Immature natural killer cell (primary cell): ENCODE measurements at places on chromosomes 2 and 18. TPM values are rescaled to one million over a fixed set of nuclear protein-coding genes. Genes with fewer than 3 reads are reported as not detected.
A peak's percentile ranks its signal among the peaks of the same experiment; 100 is the strongest.

Gene SPDYA
- polyA plus RNA-seq = not detected

Gene CACNB4
- polyA plus RNA-seq = not detected

Gene ST6GAL2
- not detected for polyA plus RNA-seq

Gene NEB
- polyA plus RNA-seq = not detected

Gene CAPN14
- polyA plus RNA-seq = not detected

Gene LOXHD1
- 0.07 TPM for polyA plus RNA-seq

- DNase-seq = no peak
- peaks cover 1% of the 10 kb centered on the region for H3K27me3 ChIP-seq
- no peaks in the 10 kb centered on the region for H3K4me1 ChIP-seq
- no peak overlapping the region for H3K27ac ChIP-seq
Observed at GRCh38 chr18:71020342-71021029, 731.6 kb downstream of the SOCS6 start.

GRCh38 chr2:183530333-183530901 is 406.2 kb downstream of the NUP35 start:
- H3K4me3 ChIP-seq = no peak overlapping the region
- no peaks in the 10 kb centered on the region for H3K4me1 ChIP-seq
- no peaks in the 10 kb centered on the region for H3K36me3 ChIP-seq
- H3K27me3 ChIP-seq = peaks cover 6% of the 10 kb centered on the region

GRCh38 chr2:10481055-10481665 is 33.0 kb upstream of the ODC1 start:
- H3K4me1 ChIP-seq = peaks cover 15% of the 10 kb centered on the region
- H3K27me3 ChIP-seq = peaks cover 7% of the 10 kb centered on the region
- no peak overlapping the region for H3K4me3 ChIP-seq

DNA sequence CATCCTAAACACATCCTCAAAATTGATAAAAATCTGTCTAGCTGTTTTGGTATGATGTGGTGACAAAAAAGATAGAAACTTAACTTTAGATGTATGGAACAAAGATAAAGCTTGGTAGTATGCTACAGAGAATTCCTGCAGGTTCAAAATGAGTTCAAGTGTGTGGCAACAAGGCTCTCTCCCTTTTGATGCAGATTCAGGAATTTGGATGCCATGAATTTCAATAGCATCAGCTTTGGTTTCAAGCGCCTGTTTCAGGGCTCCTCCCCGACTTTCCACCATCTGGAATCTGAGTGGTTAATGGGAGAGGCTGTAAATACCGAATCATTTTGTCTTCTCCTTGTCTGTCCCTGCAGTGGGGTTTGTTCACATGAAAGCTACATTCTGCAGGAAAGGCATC is 180.6 kb downstream of the MTX2 start:
- H3K27me3 ChIP-seq = peaks cover 6% of the 10 kb centered on the region
- no peak overlapping the region for H3K4me3 ChIP-seq
- H3K27ac ChIP-seq = no peak overlapping the region

DNA sequence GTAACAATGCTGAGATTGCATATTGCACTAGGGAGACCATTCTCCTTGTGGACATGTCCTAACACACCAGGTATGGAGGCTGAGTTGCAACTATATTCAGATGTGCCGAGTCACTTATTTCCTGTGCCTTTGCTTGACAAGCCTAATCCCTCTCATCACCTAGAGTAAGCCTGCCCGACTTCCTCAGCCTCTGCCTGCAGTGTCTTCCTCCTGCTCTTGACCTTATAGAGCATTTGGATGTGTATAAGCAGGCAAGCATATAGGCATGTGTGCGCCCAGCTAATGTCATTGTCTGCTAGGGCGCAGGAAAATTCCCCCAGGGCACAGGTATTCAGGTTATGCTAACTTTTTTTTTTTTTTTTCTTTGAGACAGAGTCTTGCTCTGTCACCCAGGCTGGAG is 316.9 kb downstream of the CDH2 start:
- no peak overlapping the region for H3K4me3 ChIP-seq
- peaks cover 9% of the 10 kb centered on the region for H3K4me1 ChIP-seq
- peaks cover 2% of the 10 kb centered on the region for H3K27me3 ChIP-seq
- no peak for DNase-seq

GRCh38 chr18:9716780-9717563 is 8.9 kb downstream of the RAB31 start:
- H3K27ac ChIP-seq = no peak overlapping the region
- peaks cover 18% of the 10 kb centered on the region for H3K27me3 ChIP-seq
- no peaks in the 10 kb centered on the region for H3K36me3 ChIP-seq
- H3K4me1 ChIP-seq = peaks cover 7% of the 10 kb centered on the region
- no peak for DNase-seq

DNA sequence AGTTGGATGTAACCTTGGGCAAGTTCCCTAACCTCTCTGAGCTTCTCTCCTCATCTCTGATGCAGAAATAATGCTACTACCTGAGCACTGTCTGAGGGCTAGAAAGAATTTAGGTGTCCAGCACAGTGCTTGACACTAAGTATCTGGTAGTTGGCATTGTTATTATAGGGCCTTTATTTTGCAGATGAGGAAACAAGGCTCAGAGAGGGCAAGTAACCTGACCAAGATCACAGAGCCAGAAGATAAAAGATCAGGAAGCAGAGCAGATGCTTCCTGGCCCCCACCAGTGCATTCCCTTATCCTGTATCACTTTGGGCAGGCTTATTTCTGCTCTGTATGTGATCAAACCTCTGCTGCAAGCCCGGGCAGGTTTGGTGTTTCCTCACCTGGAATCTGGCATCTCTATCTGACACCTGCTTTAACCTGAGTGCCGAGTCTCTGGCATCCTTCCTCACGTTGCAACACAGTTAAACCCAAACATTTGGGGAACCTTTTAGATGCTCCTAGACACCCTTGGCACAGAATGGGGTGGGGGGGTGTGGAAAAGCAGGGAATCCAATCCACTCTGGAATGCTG is 69.9 kb downstream of the PLB1 start:
- peaks cover 2% of the 10 kb centered on the region for H3K27me3 ChIP-seq
- no peak for DNase-seq
- H3K4me1 ChIP-seq = peaks cover 22% of the 10 kb centered on the region
- H3K36me3 ChIP-seq = no peaks in the 10 kb centered on the region
- peak overlapping the region; percentile 84 for H3K27ac ChIP-seq

- peaks cover 4% of the 10 kb centered on the region for H3K27me3 ChIP-seq
- DNase-seq = no peak
- H3K36me3 ChIP-seq = peaks cover 24% of the 10 kb centered on the region
- H3K4me1 ChIP-seq = no peaks in the 10 kb centered on the region
Observed at GRCh38 chr2:182784777-182785176, 68.7 kb downstream of the DNAJC10 start.

- no peak for DNase-seq
- H3K27me3 ChIP-seq = no peaks in the 10 kb centered on the region
- H3K4me3 ChIP-seq = no peak overlapping the region
- H3K36me3 ChIP-seq = no peaks in the 10 kb centered on the region
- peaks cover 2% of the 10 kb centered on the region for H3K4me1 ChIP-seq
Observed at GRCh38 chr18:74715306-74715705, 117.6 kb downstream of the ZNF407 start.

DNA sequence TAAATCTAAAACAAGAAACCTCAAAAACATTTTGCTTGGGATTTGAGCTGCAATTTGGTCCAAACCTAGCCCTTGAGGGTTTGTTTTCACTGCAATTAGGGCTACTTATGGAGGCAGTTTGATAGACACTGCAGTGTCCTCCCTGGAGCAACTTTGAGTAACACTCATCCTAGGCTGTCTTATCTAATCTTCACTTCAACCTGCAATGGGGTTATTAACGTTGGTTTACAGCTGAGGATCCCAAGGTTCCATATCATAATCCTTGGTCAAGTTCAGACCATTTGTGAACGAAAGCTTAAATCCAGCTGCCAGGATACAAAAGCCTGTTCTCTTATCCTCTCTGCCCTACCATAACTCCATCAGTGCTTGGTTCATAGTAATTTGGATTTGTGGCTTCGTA is 2.5 kb downstream of the ANXA4 start:
- no peaks in the 10 kb centered on the region for H3K36me3 ChIP-seq
- peaks cover 5% of the 10 kb centered on the region for H3K27me3 ChIP-seq

GRCh38 chr2:28612131-28612812 is 116.4 kb downstream of the PLB1 start:
- no peaks in the 10 kb centered on the region for H3K4me1 ChIP-seq
- H3K36me3 ChIP-seq = no peaks in the 10 kb centered on the region
- H3K27ac ChIP-seq = peak overlapping the region; percentile 43

DNA sequence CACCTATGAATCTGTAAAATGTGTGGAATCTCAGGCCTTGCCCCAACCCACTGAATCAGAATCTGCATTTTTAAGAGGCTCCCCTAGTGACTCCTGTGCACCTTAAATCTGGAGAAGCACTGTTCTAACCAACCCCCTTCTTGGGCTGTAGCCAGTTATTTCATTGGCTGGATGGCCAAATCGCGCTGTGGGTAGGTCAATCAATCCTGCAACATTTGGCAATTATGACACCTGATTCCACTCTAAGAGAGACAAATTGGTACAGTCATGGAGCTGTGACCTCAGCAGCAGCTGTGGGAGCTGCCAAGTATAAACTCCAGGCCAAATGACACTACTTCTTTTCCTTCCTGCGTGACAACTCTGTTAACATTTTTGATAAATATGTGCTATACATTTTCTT is 208.7 kb downstream of the CLIP4 start:
- peak overlapping the region; percentile 37 for H3K27ac ChIP-seq
- H3K4me3 ChIP-seq = no peak overlapping the region
- H3K27me3 ChIP-seq = peaks cover 5% of the 10 kb centered on the region
- no peak for DNase-seq
- peaks cover 27% of the 10 kb centered on the region for H3K4me1 ChIP-seq

DNA sequence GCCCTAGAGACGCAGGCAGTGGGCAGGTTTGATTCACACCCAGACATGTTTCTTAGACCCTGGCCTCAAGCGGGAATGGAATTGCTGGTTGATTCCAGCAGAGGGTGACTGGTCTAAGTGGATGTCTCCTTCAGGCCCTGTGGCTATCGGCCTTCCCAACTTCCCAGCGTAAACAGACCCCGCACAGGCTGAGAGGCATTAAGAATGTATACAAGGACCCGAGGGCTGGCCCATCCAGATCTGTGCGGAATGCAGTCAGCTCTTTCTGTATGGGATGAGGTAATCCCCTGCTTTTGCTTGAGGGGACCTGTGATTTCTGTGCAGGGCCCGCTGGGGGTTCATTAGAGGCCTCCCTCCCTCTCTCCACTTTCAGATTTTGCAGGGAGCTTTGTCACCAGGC is 6.5 kb downstream of the ACKR3 start:
- DNase-seq = no peak
- no peak overlapping the region for H3K4me3 ChIP-seq
- no peak overlapping the region for H3K27ac ChIP-seq
- H3K4me1 ChIP-seq = peaks cover 35% of the 10 kb centered on the region

GRCh38 chr18:75896865-75897264 is 469.4 kb upstream of the SMIM21 start:
- no peak for DNase-seq
- no peaks in the 10 kb centered on the region for H3K4me1 ChIP-seq
- no peaks in the 10 kb centered on the region for H3K27me3 ChIP-seq

DNA sequence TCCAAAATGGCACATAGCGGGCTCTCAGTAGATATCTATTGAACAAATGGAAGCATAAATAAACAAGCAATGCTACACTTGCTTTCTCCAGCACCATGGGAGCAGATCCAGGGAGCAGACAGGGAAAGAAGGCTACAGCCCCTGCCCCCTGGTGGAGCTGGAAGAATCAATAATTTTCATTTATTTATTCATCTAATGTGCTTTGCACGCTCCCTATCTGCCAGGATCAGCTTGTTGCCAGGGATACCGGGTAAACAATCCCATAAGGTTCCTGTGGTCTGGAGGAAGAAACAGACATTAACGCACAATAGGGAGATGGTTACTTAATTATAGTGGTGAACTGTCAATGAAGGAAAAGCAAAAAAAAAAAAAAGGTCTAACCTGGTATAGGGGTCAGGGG is 40.1 kb upstream of the CLASP1 start:
- no peak overlapping the region for H3K27ac ChIP-seq
- peaks cover 4% of the 10 kb centered on the region for H3K36me3 ChIP-seq

DNA sequence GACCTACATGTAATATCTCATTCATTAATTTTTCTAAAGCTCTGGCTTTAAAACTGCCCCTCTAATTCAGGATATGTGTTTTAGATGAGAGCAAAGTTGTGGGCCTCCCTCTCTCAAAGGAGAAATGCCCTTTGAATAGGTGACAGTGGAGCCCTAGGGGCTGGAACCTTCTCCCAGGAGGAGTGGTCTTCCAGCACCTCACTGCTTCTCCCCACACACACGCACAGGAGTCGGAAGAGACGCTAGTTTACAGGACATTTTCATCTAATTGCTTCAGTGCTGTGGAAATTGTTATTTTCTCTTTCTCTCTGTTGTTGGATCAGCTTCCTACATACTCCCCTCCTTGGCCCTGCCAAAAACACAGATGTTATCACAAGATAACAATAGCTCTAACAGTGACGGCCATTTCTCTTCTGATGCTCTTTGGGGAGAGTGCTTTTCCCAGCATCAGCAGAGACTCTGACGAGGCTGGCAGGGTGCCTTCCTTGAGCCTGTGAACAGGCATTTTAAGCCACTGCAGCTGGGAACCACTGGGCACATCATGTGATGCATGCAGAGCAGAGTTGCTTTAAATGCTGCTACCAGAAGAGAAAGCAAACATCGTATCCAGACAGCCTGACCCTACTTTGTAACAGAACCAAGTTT is 209.4 kb upstream of the SP5 start:
- no peak overlapping the region for H3K4me3 ChIP-seq
- no peak overlapping the region for H3K27ac ChIP-seq
- H3K27me3 ChIP-seq = peaks cover 4% of the 10 kb centered on the region

DNA sequence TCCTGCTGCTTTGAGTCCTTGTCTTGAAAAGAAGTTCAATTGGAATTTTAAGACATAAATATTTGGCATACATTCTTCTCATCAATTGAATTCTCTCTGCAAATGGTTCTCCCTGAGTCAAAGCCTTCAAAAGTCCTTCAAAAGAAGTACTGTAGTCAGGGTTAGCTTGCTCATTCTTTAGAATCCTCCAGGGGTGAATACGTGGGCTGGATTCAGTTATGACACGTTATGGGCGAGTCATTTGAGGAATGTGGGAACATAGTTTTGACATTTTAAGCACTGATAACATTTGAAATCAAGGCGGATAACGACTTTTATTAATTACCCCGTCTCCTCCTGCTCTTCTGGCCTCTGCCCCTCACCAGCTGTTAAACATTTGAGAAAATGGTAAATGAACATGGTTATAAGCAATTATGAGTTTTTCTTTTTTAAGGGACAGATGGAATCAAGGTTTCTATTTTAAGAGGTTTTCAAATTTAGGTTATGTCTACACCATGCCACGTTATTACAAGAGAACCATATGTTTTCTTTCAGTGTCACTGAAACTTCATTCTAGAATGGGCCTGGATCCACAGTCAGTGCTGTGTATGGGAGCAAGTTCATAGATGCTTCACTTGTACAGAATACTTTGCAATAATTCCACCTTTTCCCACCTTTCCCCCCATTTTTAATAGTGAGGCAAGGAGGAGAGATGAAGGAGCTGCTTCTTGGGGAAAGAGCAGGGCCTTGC is 273.1 kb downstream of the TSN start:
- H3K27ac ChIP-seq = no peak overlapping the region
- peaks cover 2% of the 10 kb centered on the region for H3K4me1 ChIP-seq
- no peak overlapping the region for H3K4me3 ChIP-seq
- no peaks in the 10 kb centered on the region for H3K36me3 ChIP-seq

DNA sequence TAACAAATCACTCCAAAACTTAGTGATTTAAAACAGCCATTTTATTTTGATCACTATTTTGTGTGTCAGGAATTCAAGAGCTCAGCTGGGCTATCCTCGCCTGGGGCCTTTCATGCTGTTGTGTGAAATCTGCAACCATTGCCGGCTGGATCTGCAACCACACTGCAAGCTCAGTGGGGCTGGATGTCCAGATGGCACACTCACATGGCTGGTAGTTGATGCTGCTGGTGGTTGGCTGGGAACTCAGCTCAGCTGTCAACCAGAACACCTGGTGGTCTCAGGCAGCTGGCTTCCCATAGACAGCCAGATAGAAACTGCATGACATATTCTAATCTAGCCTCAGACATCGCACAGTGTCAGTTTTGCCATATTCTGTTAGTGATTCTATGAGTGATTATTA is 30.6 kb upstream of the AP1S3 start:
- no peak overlapping the region for H3K27ac ChIP-seq
- DNase-seq = no peak
- no peaks in the 10 kb centered on the region for H3K27me3 ChIP-seq
